ENCODE measurements at places on chromosomes 3 and 15.
A peak's percentile ranks its signal among the peaks of the same experiment; 100 is the strongest.

DNA sequence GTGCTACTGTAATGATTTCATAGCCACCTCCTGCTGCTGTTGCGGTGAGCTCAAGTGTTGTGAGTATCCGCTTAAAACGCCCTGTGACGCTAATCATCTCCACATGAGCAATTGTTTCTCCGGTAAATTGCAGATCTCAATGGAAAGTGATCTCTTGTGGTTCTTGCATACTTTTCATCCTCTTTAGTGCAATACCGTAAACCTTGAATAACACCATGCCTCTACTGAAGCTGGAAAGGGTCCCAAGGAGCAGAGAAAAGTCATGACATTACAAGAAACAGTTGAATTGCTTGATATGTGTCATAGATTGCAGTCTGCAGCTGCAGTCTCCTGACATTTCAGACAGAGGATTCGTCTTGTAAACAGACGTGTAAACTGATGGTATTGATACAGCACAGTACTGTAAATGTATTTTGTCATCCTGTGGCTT is 6.0 kb upstream of the CEMIP start:
- DNase-seq: no peak

GRCh38 chr3:156176048-156176447 is 55.7 kb downstream of the KCNAB1 start:
- no peak for DNase-seq

GRCh38 chr3:121730940-121731687 is 18.4 kb downstream of the GOLGB1 start:
- no peak for DNase-seq

- DNase-seq: no peak
Measured at GRCh38 chr3:159669766-159670165, 318.9 kb upstream of the IL12A start.

GRCh38 chr15:75696311-75696720 is 16.3 kb downstream of the CSPG4 start:
- DNase-seq: no peak

DNA sequence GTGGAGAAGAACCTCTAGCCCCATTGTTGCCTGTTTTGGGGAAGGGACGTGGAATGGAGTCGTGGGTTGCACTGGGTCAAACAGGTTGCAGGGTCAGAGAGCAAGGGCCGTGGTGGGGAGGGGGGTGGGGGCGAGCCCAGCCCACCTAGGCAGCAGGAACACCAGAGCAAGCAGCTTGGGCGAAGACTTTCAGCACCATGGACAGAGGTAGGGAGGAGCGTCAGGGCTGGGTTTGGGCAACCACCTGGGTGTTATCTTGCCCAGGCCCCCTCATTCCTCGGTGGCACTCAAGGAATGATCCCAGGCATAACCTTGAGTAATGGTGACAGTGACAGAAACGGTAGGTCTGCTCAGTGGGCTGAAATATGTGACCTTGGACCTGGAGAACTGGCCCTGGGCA is 45.9 kb upstream of the TMEM115 start:
- DNase-seq: no peak

GRCh38 chr15:67186688-67187087 is 67.8 kb downstream of the AAGAB start:
- DNase-seq: no peak

DNA sequence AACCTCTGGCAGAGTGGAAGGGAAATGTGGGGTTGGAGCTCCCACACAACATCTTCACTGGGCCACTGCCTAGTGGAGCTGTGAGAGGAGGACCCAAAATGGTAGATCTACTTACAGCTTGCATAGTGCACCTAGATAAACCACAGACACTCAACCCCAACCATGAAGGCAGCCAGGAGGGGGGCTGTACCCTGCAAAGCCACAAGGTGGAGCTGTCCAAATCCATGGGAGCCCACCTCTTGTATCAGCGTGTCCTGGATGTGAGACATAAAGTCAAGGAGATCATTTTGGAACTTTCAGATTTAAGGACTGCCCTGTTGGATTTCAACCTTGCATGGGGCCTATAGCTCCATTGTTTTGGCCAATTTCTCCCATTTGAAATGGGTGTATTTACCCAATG is 20.9 kb downstream of the TP63 start:
- DNase-seq: no peak

DNA sequence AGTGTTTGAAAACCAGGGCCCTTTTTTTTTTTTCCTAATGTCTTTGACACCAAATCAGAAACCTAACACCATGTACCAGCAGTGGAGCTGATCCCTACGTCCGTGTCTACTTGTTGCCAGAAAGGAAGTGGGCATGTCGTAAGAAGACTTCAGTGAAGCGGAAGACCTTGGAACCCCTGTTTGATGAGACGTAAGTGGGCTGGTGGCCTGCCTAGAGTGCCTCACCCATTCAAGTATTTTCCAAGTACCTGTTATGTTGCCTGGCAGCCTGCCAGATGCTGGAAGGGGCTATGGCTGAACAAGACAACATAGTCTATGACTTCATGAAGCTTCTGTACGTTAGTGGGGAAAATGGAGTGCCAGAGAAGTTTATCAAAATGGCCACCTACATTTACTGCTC is 39.7 kb downstream of the ESYT3 start:
- no peak for DNase-seq

GRCh38 chr15:100284701-100285100 is 57.1 kb downstream of the ADAMTS17 start:
- no peak for DNase-seq

DNA sequence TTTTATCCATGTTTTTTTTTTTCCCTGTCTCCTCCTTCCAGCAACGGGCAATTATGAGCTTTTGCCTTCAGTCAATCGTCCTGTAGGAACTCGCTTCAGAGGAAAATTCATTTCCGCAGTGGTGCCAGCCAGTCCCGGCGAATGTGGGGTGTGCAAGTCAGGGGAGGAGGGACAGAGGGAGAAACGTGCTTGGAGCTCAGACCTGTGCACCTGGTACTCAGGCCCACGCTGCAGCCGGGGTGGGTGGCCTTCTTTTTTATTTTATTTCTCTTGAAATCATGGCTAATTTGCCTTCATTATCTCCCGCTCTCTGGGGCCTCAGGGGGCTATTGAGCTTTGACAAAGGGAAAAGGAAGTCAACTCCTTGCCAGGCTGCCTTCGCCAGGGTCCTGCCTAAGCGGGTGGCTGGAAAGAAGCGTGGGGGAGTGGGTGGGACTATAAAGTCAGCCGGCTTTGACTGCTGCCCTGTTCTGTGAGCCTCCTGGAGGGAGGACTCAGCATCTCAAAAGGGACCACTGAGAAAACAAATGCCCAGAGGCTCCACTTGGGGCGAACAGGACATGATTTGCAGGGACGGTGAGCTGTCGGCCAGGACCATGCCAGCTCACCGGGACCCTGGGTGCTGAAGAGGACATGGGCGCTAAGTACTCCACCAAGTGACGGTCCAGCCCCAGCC is 5.5 kb downstream of the GRIP2 start:
- no peak for DNase-seq

GRCh38 chr15:34851751-34852150 is 56.4 kb upstream of the ACTC1 start:
- no peak for DNase-seq

- DNase-seq: no peak
Measured at GRCh38 chr15:46315434-46315833, 680.6 kb downstream of the SQOR start.

GRCh38 chr3:189710620-189711402 is 79.6 kb downstream of the TP63 start:
- DNase-seq: no peak

DNA sequence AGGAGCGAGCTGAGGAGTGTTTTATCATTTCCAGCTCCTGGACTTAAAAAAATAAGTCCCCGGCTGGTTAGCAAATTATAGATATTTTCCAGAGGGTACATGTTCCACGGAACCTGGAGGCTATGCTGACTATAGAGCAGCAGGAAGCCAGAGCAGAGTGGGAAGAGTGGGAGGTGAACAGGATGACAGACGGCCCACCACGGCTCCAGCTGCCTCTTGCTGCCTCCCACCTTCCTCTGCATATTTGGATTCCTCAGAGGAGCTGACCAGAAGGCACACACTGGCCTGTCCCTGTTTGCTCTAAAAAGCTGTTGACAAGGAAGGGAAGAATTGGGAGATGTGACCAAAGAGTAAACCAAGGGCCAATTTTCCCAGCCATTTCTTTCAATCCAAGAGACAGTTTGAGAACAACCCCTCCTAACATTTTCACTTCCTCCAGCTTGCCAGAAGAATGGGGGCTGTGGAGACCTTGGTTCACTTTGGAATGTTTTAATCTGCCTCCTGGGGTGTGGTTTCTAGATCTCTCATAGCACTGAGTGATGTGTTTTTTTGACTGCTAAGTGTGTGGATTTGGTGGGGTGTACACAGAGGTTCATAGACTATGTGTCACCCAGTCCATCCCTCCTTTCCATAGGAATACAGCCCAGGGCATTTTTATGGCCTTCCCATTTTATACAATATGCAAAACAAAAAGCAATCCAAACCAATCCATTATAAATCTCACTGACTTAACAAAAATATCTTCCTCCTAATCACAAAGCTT is 36.8 kb downstream of the HGD start:
- DNase-seq: no peak

DNA sequence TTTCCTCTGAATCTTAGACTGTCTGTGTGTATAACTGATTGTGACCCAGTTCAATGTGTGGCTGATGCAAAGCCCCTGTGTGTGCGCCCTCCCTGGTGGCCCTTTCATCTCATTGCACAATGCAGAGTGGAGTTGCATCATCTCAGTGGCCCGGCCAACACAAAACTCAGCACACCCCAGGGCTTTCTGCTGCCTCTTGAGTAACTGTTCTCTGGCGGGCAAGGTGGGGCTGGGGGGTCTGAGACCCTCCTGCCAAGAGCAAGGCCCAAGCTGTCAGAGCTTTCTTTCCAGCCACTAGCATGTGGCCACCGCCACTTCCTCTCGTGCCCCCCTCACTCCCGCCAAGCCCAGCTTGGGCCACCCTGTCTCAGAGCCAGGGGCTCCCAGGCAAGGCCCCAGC is 80.7 kb upstream of the ALDH1L1 start:
- DNase-seq: no peak

DNA sequence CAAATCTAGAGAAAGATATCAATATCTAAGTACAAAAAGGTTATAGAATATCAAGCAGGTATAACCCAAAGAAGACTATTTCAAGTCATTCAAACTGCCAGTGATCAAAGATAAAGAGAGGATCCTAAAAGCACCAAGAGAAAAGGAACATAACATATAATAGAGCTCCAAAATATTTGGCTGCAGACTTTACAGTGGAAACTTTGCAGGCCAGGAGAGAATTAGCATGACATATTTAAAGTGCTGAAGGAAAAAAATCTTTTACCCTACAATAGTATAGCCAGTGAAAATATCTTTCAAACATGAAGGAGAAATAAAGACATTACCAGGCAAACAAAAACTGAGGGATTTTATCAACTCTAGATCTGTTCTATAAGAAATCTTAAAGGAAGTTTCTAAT is 254.3 kb upstream of the ARHGEF26 start:
- no peak for DNase-seq

DNA sequence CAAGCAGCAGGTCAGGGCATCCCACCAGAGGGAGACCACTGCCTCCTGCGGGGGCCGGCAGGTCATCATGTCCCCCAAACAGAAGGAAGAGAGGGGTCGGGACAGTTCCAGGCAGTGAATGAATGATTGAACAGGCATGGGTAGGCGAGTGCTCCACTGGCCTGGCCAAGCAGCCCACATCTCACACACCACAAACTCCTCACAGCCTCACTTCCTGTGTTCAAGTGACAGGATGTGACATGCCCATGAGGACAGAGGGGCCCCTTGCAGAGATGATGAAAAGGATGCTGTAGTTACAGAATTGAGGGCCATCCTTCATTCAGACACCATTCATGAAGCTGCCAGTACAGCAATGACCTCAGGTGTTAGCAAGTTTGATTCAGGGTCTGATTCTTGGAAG is 3.7 kb downstream of the IQSEC1 start:
- DNase-seq: peak; percentile 12

- no peak for DNase-seq
Measured at GRCh38 chr3:9779721-9780457, 10.1 kb upstream of the CAMK1 start.

- no peak for DNase-seq
Measured at GRCh38 chr3:172154768-172155664, 115.6 kb downstream of the FNDC3B start.

DNA sequence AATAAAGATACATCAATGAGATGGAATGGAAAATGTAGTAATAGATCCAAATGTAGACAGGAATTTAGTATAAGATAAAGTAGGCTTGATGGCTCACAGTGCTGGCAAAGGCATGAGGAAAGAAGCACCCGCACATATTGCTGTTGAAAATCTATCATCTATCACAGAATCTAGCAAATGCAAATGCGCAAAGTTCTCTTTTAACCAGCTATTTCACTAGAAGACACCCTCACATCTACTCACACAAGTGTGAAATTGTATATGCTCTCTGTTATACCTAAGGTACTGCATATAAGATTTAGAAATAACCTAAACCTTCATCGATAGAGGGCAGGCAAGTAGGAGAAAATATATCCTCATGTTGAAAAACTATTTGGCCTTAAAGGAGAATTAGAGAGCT is 756.7 kb upstream of the SEMA6D start:
- no peak for DNase-seq

DNA sequence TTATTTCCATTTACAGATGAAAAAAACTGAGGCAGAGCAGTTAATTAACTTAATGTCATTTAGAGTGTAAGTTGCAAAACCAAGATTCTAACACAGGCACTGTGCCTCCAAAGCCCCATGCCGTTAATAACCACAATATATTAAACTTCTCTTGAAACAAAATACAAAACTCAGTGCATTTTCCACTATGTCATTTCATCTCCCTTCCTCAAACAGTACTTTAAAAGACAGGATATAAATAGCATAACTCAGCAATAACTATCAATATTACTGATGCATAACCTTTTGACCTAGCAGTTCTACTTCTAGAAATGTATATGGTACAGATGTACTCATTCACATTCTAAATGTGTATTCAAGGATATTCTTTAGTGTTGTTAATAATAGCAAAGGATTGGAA is 5.1 kb upstream of the TASOR start:
- no peak for DNase-seq

GRCh38 chr3:197549261-197549885 is 6.4 kb downstream of the BDH1 start:
- no peak for DNase-seq

GRCh38 chr3:165884518-165884917 is 47.3 kb upstream of the BCHE start:
- DNase-seq: no peak

- DNase-seq: no peak
Measured at GRCh38 chr15:101198800-101199199, 53.0 kb downstream of the CHSY1 start.

GRCh38 chr3:85584779-85585356 is 626.1 kb downstream of the CADM2 start:
- DNase-seq: no peak

GRCh38 chr3:71713041-71713440 is 12.2 kb downstream of the EIF4E3 start:
- DNase-seq: no peak

GRCh38 chr3:12782172-12782815 is 14.2 kb upstream of the CAND2 start:
- no peak for DNase-seq

DNA sequence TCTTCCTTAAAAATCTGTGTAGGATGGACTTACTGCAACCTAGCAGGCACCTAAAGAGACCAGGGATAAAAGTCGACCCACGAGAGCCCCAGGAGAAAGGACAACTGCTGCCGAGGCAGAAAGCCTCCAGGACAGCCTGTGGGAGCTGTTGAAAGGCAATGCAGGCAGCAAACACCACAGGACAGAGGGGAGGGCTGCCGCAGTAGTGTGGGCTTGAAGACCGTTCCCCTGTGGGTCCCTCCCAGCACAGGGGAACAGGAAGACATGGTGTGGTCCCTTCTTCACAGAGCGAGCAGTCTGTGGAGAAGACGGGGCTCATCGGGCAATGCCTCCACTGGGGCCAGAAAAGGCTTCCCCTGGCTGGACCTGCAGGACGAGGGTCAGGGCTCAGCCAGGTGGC is 58.5 kb upstream of the GATA2 start:
- no peak for DNase-seq

GRCh38 chr3:69082805-69083204 is 1.9 kb upstream of the ARL6IP5 start:
- DNase-seq: peak; percentile 42
